ENCODE measurements at places on chromosomes 6 and 20.

DNA sequence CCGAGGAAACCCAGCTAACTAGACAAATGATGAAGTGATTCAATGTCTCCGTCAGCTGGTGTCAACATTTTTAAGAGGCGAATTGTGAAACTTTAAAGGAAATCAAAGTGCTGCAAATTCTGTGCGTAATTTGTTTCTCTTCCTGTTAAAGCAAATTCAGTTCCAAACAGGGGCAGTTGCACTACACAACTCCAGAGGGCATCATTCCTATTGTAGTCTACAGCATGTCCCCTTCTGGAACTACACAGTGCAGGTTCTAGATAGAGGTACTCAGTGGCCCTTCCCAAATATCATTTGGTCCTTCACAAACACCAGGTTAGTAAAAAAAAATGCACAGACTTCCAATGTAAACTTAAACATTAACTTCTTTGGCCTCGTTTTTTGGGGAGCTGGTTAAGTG lies 38.3 kb upstream of the SMLR1 start:
- H3K4me3 ChIP-seq = no peak overlapping the region
- H3K4me1 ChIP-seq = no peaks in the 10 kb centered on the region
- peaks cover 2% of the 10 kb centered on the region for H3K27me3 ChIP-seq
- no peak for DNase-seq

- H3K27me3 ChIP-seq = peaks cover 25% of the 10 kb centered on the region
- no peak overlapping the region for H3K4me3 ChIP-seq
- no peaks in the 10 kb centered on the region for H3K36me3 ChIP-seq
Observed at GRCh38 chr20:48310305-48310704, 517.5 kb downstream of the PREX1 start.

- no peak overlapping the region for H3K4me3 ChIP-seq
- H3K27me3 ChIP-seq = no peaks in the 10 kb centered on the region
- peaks cover 4% of the 10 kb centered on the region for H3K4me1 ChIP-seq
- no peak for DNase-seq
Observed at GRCh38 chr6:158894193-158894592, 75.0 kb upstream of the EZR start.

DNA sequence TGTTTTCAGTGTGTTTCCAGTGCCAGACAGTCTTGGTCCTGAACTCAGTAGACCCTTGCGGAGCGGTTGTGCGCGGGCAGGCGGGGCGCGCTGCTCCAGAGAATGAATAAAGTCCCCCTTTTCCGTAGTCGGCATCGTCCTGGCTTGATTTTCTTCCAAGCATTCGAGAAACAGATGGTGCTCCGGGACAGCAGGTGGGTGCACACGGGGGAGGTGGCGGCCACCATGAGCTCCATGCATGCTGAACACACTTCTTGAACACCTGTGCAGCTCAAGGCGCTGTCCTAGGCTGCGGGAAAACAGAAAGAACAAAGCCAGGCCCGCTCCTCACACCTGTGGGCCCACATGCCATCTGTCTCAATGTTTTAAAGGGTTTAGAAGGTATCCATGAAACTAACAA lies 125.2 kb downstream of the TAF4 start:
- H3K36me3 ChIP-seq = no peaks in the 10 kb centered on the region
- no peak overlapping the region for H3K4me3 ChIP-seq
- no peak overlapping the region for H3K27ac ChIP-seq
- H3K27me3 ChIP-seq = no peaks in the 10 kb centered on the region
- peak; percentile 44 for DNase-seq
- H3K4me1 ChIP-seq = no peaks in the 10 kb centered on the region

DNA sequence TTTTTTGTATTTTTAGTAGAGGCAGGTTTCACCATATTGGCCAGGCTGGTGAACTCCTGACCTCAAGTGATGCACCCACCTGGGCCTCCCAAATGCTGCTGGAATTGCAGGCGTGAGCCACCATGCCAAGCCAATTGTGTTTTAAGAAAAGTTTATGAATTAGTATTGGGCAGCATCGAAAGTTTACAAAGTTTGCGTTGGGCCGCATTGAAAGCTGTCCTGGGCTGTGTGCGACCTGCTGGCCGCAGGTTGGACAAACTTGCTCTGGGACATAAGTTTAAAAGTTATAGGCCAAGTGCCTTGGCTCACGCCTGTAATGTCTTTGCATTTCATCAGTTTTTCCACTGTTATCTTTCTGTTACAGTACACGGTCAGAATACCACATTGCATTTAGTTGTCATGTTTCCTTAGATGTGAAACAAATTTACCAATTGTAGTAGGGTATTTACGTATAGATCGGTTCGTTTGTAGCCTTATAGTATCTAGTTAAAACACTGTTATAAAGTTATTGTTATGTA lies 39.5 kb downstream of the ASXL1 start:
- peaks cover 29% of the 10 kb centered on the region for H3K4me1 ChIP-seq
- no peak for DNase-seq
- peak overlapping the region; percentile 74 for H3K27ac ChIP-seq
- H3K36me3 ChIP-seq = peaks cover 23% of the 10 kb centered on the region
- H3K27me3 ChIP-seq = no peaks in the 10 kb centered on the region

GRCh38 chr6:53112404-53112803 lies 36.2 kb downstream of the GCM1 start:
- DNase-seq = no peak
- peaks cover 5% of the 10 kb centered on the region for H3K36me3 ChIP-seq
- H3K27ac ChIP-seq = no peak overlapping the region
- no peaks in the 10 kb centered on the region for H3K27me3 ChIP-seq
- no peak overlapping the region for H3K4me3 ChIP-seq
- H3K4me1 ChIP-seq = no peaks in the 10 kb centered on the region

GRCh38 chr20:16244892-16245291 lies 328.4 kb downstream of the KIF16B start:
- H3K4me1 ChIP-seq = no peaks in the 10 kb centered on the region
- no peak overlapping the region for H3K27ac ChIP-seq
- peaks cover 22% of the 10 kb centered on the region for H3K27me3 ChIP-seq
- no peak overlapping the region for H3K4me3 ChIP-seq

GRCh38 chr20:38685853-38686473 lies 38.3 kb upstream of the SLC32A1 start:
- H3K27ac ChIP-seq = no peak overlapping the region
- H3K4me1 ChIP-seq = no peaks in the 10 kb centered on the region

- no peaks in the 10 kb centered on the region for H3K4me1 ChIP-seq
- DNase-seq = no peak
- no peak overlapping the region for H3K4me3 ChIP-seq
- no peaks in the 10 kb centered on the region for H3K36me3 ChIP-seq
- H3K27me3 ChIP-seq = peaks cover 51% of the 10 kb centered on the region
Observed at GRCh38 chr20:48583801-48584200, 244.0 kb downstream of the PREX1 start.

DNA sequence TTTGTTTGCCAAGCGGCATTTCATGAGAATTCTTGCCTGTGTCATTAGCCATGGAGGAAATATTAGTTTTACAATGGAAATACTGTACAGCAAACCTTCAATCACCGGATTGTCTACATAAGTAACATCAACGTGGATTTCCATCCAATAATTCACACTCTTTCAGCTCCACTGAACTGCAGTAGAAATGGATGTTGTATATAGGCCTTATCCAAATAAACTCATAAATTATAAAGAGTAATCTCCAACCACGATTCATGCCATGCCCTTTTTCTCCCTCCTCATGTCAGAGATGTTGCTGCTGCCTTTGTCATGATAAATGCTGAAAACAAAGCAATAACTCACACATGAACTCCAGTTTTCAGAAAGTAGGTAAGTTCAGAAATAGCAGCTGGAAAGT lies 54.9 kb upstream of the EYS start:
- no peak overlapping the region for H3K4me3 ChIP-seq
- H3K27me3 ChIP-seq = no peaks in the 10 kb centered on the region
- H3K27ac ChIP-seq = no peak overlapping the region
- no peaks in the 10 kb centered on the region for H3K36me3 ChIP-seq
- no peak for DNase-seq
- H3K4me1 ChIP-seq = no peaks in the 10 kb centered on the region

DNA sequence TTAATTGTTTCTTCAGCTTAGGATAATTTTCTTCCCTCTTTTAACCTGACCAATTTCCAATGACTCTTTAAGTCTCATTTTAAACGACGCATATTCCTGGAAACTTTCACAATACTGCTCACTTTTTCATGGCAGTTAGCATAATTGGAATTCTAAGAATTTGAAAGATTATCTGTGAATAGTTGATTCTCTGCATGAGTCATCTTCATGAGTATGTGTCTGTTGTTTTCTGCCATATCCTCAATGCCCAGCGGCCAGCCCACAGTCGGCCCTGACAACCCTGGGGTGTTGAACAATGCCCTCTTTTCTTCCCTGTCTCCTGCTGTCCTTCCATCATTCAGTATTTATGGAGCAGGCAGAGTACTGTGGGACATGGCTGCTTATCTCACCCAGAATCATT lies 554.2 kb downstream of the CDH26 start:
- DNase-seq = no peak
- peaks cover under 1% of the 10 kb centered on the region for H3K27me3 ChIP-seq
- no peak overlapping the region for H3K4me3 ChIP-seq
- no peak overlapping the region for H3K27ac ChIP-seq
- H3K4me1 ChIP-seq = peaks cover 15% of the 10 kb centered on the region
- no peaks in the 10 kb centered on the region for H3K36me3 ChIP-seq

- H3K4me1 ChIP-seq = no peaks in the 10 kb centered on the region
- no peaks in the 10 kb centered on the region for H3K36me3 ChIP-seq
- H3K27me3 ChIP-seq = no peaks in the 10 kb centered on the region
- DNase-seq = no peak
Observed at GRCh38 chr6:160774399-160774798, 72.4 kb downstream of the PLG start.

- no peaks in the 10 kb centered on the region for H3K4me1 ChIP-seq
- peaks cover 13% of the 10 kb centered on the region for H3K27me3 ChIP-seq
- no peak for DNase-seq
- no peaks in the 10 kb centered on the region for H3K36me3 ChIP-seq
- no peak overlapping the region for H3K27ac ChIP-seq
Observed at GRCh38 chr6:37602346-37602745, 95.3 kb downstream of the MDGA1 start.

DNA sequence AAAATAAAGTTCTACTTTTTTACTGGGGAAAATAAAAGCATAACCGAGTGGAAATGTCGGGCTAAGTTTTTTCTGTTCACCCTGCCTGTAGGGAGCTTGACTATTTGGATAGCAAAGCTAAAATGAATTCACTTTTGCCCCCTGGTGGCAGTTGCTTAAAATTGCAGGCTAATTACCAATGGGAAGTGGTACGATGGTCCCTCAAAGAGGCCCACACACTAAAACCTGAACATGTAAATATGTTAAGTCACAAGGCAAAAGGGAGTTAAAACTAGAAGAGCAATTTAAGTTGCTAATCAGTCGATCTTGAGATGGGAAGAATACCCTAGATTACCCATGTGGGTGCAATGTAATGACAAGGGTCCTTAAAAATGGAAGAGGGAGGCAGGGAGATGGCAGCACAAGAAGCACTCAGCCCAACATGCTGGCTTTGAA lies 916 bp upstream of the SUN5 start:
- peaks cover 33% of the 10 kb centered on the region for H3K27me3 ChIP-seq
- no peak for DNase-seq
- no peak overlapping the region for H3K4me3 ChIP-seq
- no peaks in the 10 kb centered on the region for H3K36me3 ChIP-seq
- no peak overlapping the region for H3K27ac ChIP-seq

- H3K27me3 ChIP-seq = peaks cover 5% of the 10 kb centered on the region
- no peaks in the 10 kb centered on the region for H3K4me1 ChIP-seq
- DNase-seq = no peak
- no peak overlapping the region for H3K27ac ChIP-seq
Observed at GRCh38 chr20:63552481-63553249, 1.3 kb upstream of the FNDC11 start.

- no peak overlapping the region for H3K27ac ChIP-seq
- H3K27me3 ChIP-seq = peaks cover 28% of the 10 kb centered on the region
- peaks cover 2% of the 10 kb centered on the region for H3K36me3 ChIP-seq
Observed at GRCh38 chr6:153237670-153238069, 106.6 kb upstream of the RGS17 start.

DNA sequence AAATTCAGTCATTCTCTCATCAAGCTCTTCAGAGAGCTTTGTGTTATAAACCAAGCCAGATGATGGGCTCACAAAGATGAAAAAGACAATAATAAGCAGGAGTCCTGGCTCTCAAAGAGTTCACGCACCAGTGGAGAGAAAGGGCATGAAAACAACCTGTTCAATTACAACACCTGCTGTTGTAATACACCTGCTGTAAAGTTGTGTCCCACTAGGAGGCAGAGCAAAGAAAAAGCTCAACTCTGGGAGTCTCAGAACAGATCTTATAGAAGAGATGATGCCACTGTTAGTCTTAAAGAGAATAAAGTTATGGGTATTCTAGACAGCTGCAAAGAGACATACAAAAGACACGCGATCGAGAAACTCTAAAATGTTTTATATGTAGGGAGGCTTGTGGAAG lies 100.6 kb downstream of the DCDC2 start:
- DNase-seq = no peak
- H3K36me3 ChIP-seq = peaks cover 2% of the 10 kb centered on the region
- peaks cover 6% of the 10 kb centered on the region for H3K27me3 ChIP-seq
- no peaks in the 10 kb centered on the region for H3K4me1 ChIP-seq
- H3K4me3 ChIP-seq = no peak overlapping the region
- H3K27ac ChIP-seq = no peak overlapping the region

DNA sequence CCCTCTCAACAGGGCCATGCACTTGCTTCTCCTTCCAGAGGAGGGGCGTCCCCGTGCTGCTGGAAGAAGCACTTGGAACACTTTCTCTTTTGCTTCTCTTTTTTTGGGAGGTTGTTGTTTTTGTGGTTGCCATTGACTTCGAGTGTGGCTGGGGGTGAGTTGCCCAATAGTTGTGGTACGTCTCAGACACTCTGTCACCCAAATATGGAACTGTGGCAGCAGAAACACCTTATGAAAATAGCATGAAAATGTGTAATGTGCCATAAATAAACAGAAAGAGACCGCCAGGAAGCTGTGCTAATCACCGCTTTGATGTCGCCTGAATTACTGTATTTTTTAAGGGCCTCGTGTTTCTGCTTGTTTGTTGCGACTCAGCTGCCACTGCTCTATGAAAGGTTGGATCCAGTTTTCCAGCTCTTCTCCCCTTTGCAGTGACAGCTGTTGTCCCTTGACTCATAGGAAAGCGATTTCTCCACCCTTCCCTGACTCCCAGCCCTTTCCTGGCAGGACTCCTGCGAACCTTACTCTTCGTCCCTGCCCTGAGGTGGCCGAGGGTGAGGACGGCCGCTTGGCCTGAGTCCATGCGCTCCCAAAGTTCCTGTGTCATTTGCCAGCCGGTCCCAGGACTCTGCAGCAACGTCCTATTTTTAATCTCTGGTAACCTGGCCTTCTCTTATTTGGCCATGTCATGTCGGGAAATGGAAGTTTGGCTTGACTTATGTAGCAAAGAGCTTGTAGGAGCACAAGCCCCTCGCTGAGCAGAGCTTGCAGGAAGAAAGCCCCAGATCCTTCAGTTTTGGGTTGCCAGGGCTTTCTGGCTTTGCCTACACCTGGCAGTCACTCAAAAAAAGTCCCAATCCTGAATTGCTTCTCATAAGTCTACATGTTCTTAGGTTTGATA lies 694.6 kb downstream of the QKI start:
- H3K36me3 ChIP-seq = no peaks in the 10 kb centered on the region
- peak overlapping the region; percentile 80 for H3K27ac ChIP-seq
- H3K4me1 ChIP-seq = peaks cover 23% of the 10 kb centered on the region
- no peaks in the 10 kb centered on the region for H3K27me3 ChIP-seq
